ENCODE measurements at places on chromosomes 12 and 14. TPM values are rescaled to one million over a fixed set of nuclear protein-coding genes. Genes with fewer than 3 reads are reported as not detected.

The HHIPL1 gene
- total RNA-seq = not detected

The OR6C2 gene
- not detected for total RNA-seq

The GZMH gene
- total RNA-seq = 0.80 TPM

The WNT5B gene
- total RNA-seq = 0.57 TPM

The CCDC88C gene
- 197 TPM for total RNA-seq

The TAS2R42 gene
- not detected for total RNA-seq

The KRT74 gene
- not detected for total RNA-seq

The CACNA1C gene
- 0.10 TPM for total RNA-seq

The ANO4 gene
- total RNA-seq = not detected

The PFKM gene
- total RNA-seq = 42.5 TPM

The LHX5 gene
- not detected for total RNA-seq

The CLSTN3 gene
- total RNA-seq = 36.5 TPM

The TMEM229B gene
- 4.2 TPM for total RNA-seq

The C12orf50 gene
- 0.10 TPM for total RNA-seq

The KRT77 gene
- not detected for total RNA-seq
